ENCODE measurements at places on chromosomes 7 and 10. TPM values are rescaled to one million over a fixed set of nuclear protein-coding genes. Genes with fewer than 3 reads are reported as not detected.

MYL10 gene
- 0.44 TPM for total RNA-seq

PRKG1 gene
- total RNA-seq, result 15.2 TPM

DRGX gene
- not detected for total RNA-seq

THNSL1 gene
- total RNA-seq, result 3.6 TPM

CRTAC1 gene
- total RNA-seq, result 0.91 TPM

MINPP1 gene
- total RNA-seq, result 26.1 TPM

DOCK1 gene
- total RNA-seq, result 53.0 TPM

TET1 gene
- total RNA-seq, result 68.5 TPM

BEND7 gene
- 5.9 TPM for total RNA-seq

ZPBP gene
- not detected for total RNA-seq

MBL2 gene
- not detected for total RNA-seq

AP1S1 gene
- total RNA-seq, result 56.1 TPM

RTKN2 gene
- 22.1 TPM for total RNA-seq

SRGN gene
- total RNA-seq, result not detected

SYT15 gene
- 1.5 TPM for total RNA-seq

UMAD1 gene
- total RNA-seq, result 10.8 TPM

EGR2 gene
- 2.1 TPM for total RNA-seq

RARRES2 gene
- 254 TPM for total RNA-seq

Measured in H1 (cell line).